ACHN (cell line): ENCODE measurements at places on chromosomes 5 and 9.

GRCh38 chr9:104774132-104774531, 10.2 kb downstream of the NIPSNAP3B start:
- DNase-seq = no peak

- DNase-seq = no peak
Measured at GRCh38 chr5:113031557-113031956, 55.0 kb downstream of the DCP2 start.

DNA sequence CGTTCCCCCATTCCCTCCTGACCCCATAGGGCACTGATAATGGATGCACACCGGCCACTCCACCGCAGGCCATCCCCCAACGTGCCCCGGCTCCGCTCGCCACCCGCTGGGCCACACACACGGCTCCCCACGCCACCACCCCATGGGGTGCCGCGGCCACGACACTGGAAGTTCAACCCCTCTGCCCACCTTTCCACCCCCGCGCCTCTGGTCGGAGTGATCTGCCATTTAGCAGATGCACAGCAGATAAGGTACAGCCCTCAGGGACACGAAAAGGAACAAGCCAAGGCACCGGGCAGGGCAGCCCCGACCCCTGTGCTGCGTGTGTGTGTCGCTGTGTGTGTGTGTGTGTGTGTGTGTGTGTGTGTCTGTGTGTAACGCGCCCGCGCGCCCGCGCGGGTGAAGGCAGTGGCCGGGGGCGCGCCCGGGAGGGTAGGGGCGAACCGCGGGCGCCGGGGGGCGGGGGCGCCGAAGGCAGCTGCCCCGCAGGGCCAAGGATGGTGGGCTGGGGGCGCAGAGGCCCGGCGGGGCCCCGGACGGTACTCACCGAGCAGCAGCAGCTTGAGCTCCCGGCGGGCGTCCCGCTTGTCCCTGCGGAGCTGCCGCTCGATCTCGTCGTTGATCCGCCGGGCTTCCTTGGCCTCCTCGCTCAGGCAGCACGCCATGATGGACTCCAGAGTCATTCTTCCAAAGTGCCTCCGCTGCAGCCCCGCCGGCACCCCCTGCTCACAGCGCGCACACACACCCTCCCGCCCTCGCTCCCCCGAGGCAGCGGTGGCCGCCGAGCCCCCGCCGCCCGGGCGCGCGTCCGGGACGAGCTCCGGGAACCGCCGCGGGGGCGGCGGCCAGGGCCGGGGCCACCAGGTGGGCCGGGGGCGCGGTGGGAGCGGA, 813 bp downstream of the GNAQ start:
- DNase-seq = peak; percentile 25

- DNase-seq = no peak
Measured at GRCh38 chr9:125536167-125536772, 170.7 kb downstream of the MAPKAP1 start.

GRCh38 chr9:5920860-5921328, 30.2 kb downstream of the MLANA start:
- DNase-seq = no peak

DNA sequence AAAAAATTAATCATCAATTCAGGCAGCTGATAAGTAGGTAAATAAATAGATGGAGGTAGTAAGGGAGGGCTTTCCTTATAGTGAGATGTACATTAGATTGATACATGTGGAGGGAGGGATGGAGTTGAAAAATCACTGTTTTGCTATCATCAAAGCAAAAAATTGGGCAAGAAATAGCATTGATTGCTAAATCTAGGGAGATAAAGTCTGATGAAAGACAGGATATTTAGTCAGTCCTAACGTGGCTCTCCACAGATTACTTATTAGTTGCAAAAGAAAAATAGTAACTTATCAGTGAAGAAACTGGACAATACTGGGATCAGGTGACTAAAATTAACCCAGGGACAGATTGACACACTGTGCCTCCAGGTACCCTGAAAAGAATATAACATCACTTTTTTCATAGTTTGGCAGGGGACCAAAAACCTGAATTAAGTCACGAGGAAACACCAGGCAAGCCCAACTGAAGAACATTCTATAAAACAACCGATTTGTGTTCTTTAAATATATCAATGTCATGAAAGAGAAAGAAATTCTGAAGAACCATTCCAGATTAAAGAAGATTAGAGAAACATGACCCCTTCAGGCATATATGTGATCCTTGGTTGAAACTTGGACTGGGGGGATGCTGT, 27.1 kb upstream of the GOLPH3 start:
- no peak for DNase-seq

- DNase-seq = no peak
Measured at GRCh38 chr9:97271292-97271691, 36.2 kb upstream of the CCDC180 start.

DNA sequence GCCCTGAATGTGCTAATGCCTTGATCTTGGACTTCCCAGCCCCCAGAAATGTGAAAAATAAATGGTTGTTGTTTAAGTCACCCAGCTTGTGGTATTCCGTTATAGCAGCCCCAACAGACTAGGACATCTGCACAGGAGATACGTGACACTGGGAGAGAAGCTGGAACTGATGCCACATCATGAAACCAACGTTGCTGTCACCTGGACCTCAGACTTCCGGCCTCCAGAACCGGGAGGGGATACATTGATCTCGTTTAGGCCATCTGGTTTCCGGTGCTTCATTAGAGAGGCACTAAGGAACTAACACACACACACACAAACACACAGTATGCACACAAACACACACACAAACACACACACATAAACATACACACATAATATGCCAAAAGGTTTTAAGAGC, 75.0 kb upstream of the ICE1 start:
- DNase-seq = no peak

GRCh38 chr5:55154873-55155272, 5.1 kb upstream of the GPX8 start:
- no peak for DNase-seq

- DNase-seq = no peak
Measured at GRCh38 chr5:163915481-163915961, 410.1 kb downstream of the MAT2B start.

GRCh38 chr9:21381448-21382339, 3.5 kb downstream of the IFNA2 start:
- no peak for DNase-seq

- no peak for DNase-seq
Measured at GRCh38 chr5:88287846-88288527, 19.3 kb upstream of the TMEM161B start.

- no peak for DNase-seq
Measured at GRCh38 chr5:151904909-151905308, 19.7 kb downstream of the GLRA1 start.

DNA sequence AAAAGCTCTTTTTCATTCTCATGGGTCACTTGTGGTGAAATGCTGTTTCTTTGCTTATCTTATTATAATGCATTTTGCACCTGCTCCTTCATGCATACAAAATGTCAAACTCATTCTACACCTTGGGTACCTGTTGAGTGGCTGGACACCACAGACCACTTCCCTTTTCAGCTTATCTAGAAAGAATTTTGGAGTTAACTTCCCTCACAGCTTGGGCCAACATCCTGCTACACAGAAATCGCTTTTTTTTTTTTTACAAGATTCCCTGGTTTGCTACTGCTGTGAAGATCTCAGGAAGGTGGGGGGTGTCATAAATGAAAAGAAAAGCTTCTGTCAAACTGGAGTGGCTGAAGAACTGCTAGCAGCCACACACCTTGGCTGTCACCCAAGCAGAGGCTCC, 2.6 kb downstream of the REXO4 start:
- no peak for DNase-seq

GRCh38 chr9:107127608-107128007, 155.5 kb upstream of the RAD23B start:
- no peak for DNase-seq

GRCh38 chr9:79939819-79940218, 368.1 kb downstream of the TLE4 start:
- DNase-seq = no peak

DNA sequence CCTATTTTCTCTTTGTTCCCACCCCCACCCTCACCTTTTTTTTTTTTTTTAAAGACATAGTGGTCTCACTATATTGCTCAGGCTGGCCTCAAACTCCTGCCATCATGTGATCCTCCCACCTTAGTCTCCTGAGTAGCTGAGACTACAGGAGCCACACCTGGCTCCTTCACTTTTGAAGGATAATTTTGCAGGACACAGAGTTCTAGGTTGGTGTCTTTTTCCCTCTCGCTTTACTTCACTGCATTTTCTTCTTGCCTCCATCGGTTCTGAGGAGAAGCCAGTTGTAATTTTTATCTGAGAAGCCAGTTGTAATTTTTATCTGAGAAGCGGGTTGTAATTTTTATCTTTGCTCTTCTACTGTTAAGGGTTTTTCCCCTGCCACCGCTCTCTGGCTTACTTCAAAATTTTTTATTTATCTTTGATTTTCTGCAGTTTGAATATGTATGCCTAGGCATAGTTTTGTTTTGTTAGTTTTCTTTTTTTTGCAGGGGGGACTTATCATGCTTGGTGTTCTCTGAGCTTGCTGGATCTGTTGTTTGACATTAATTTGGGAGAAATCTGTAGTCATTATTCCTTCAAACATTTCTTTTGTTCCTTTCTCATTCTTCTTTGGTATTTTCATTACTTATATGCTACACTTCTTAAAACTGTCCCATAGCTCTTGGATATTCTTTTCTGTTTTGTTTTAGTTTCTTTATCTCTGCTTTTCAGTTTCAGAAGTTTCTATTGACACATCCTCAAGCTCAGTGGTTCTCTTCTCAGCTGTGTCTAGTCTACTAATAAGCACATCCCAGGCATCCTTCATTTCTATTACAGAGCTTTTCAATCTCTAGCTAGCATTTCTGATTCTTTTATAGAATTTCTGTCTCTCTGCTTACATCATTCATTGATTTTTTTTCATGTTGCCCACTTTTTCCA, 148.2 kb upstream of the CHD1 start:
- DNase-seq = no peak

DNA sequence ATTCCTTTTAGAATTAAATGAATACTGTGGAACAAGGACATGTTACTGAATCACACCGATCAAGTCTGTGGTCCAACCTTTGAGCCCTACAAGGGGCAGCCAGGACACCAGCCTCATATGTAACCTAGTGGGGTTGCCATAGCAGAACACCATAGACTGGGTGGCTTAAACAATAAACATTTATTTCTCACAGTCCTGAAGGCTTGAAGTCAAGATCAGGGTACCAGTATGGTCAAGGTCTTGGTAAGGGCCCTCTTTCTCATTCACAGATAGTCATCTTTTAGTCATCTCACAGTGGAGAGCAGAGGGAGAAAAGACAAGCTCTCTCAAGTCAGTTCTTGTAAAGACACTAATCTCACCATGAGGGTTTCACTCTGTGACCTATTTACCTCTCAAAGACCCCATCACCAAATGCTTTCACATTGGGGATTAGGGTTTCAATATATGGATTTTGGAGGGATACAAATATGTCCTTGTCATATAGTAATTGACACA, 422.5 kb downstream of the GADD45G start:
- no peak for DNase-seq

DNA sequence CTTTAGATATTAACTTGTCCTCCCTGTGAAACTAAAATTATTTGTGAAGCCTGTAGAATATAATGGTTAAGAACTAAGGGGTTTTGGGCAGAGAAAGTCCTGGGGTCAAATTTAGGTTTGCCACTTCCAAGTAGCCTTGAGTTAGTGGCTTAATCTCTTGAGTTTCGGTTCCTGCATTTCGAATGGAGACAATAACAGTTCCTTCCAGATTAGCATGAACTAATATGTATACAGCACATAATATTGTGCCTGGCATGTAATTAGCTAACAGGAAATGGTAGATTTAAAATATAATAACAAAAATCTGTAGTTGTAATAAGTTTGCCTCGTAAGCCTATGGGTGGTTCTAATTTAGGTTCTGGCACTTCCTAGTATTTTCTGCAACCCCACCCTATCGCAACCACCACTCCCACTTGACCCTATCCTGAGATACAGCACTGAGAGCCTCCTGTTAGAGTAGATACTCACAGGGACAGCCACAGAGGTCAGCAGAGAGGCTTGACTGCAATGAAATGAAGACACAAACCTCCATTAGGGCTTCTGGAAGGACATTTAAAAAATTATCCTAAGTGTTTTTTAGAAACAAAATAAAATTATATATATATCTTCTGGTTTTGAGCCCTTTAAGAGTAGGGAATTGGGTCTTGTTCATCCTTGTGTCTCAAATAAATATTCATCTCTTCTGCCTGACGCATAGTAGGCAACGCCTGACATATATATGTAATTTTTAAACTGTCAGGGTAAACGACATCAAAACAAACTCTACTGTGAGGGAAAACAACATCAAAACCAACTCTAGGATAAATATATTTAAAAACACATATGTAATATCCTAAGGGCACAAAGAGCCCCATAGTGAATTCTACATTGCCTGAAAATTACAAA, 8.5 kb downstream of the SPINK9 start:
- DNase-seq = no peak

GRCh38 chr5:61587125-61587524, 255.1 kb downstream of the ZSWIM6 start:
- no peak for DNase-seq

- DNase-seq = no peak
Measured at GRCh38 chr5:16897284-16897704, 38.8 kb downstream of the MYO10 start.

GRCh38 chr9:108776920-108777639, 78.7 kb downstream of the ACTL7B start:
- peak; percentile 81 for DNase-seq

- peak; percentile 23 for DNase-seq
Measured at GRCh38 chr5:1008451-1009358, at the start of gene NKD2. Gene NKD2 (plus strand): TSS chr5:1008802. CDS start chr5:1009058, 256 bp downstream.

DNA sequence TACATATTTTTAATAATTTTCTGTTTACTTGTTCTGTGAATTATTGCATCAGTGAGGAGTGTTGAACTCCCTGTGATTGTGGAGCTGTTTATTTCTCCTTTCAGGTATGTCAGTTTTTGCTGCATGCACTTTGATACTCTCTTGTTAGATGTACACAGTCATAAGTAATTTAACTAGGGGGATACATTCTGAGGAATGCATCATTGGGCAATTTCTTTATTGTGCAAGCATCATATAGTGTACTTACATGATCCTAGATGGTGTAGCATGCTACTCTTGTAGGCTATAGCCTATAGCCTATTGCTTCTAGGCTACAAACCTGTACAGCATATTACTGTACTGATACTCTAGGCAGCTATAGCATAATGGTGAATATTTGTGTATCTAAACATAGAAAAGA, 9.5 kb downstream of the DENND4C start:
- DNase-seq = no peak

GRCh38 chr5:135951257-135951656, 3.5 kb downstream of the LECT2 start:
- DNase-seq = no peak

DNA sequence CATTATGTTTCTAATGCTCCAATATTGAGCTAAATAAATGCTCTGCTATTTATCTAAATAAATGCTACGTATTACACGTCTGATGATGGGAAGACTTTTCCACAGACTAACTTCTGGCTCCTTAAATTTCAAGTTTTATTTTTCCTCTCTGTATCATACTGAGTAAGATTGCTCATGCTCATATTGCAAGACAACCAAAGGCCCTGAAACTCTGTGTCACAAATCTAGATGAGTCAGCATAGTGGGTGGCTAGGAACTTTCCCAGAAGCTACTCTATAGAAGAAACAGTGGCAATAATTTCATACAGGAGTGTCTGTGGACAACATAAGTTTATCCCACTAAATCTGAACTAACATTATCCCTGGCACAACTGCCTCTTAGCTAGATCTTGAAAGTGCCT, 53.0 kb upstream of the RFX3 start:
- no peak for DNase-seq
